Progenitor cell of endocrine pancreas (in vitro differentiated cells): ENCODE measurements at places on chromosomes 12 and 14. TPM values are rescaled to one million over a fixed set of nuclear protein-coding genes. Genes with fewer than 3 reads are reported as not detected.

Gene PXMP2
- total RNA-seq: 24.4 and 25.0 TPM in 2 replicates

Gene IAPP
- total RNA-seq: 0.24 TPM in 1 of 2 replicates, not detected in the other

Gene ADAM20
- 1.0 and 1.3 TPM in 2 replicates for total RNA-seq

Gene TNFAIP2
- total RNA-seq: 17.8 and 19.6 TPM in 2 replicates

Gene TMTC1
- 18.1 and 19.2 TPM in 2 replicates for total RNA-seq

Gene KRT8
- 1,180 and 1,246 TPM in 2 replicates for total RNA-seq
